Kidney epithelial cell (primary cell): ENCODE measurements at places on chromosomes 6 and 20. TPM values are rescaled to one million over a fixed set of nuclear protein-coding genes. Genes with fewer than 3 reads are reported as not detected.

DNA sequence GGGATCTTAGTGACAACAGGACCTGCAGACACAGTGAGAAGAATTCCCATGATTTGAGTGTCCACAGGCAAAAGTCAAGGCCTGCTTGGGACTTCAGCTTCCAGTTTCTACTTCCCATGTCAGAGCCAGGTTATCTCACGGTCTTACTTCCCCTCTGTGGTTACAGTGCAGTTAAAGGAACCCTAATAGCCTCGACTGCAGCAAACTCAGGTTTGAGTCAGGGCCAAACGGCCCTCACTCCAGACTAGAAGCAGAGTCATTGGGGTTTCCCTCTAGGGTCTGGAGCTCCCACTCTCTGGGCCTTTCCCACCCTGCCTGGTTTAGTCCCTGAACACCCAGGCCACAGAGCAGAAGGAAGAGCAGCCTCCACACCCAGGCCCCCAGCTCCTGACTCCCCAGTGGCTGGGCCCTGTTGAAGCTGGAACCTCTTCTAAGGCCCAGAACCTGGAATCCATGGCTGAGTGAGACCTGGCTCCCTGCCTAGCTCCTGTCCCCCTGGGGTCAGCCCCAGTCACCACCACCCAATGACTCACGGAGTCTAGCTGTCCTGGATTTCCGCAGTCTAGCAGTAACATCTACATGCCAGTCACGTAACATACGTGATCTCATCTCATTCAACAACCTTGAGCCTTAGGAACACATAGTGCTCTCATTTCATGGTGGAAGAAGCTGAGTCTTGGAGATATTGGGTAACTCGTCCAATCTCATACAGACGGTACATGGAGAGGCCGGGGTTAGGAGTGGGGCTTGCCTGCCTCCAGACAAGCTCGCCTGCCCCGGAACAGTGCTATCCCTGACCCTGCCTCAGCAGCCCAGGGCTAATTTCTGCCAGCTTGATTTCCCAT lies 9.2 kb upstream of the GHRH start:
- DNase-seq, result no peak

- no peak for DNase-seq
Observed at GRCh38 chr6:80098392-80098791, 8.1 kb upstream of the BCKDHB start.

GRCh38 chr6:76694795-76695194 lies 622.3 kb upstream of the IMPG1 start:
- DNase-seq, result no peak

Gene PREX1
- 3.1 and 3.5 TPM in 2 replicates for total RNA-seq

DNA sequence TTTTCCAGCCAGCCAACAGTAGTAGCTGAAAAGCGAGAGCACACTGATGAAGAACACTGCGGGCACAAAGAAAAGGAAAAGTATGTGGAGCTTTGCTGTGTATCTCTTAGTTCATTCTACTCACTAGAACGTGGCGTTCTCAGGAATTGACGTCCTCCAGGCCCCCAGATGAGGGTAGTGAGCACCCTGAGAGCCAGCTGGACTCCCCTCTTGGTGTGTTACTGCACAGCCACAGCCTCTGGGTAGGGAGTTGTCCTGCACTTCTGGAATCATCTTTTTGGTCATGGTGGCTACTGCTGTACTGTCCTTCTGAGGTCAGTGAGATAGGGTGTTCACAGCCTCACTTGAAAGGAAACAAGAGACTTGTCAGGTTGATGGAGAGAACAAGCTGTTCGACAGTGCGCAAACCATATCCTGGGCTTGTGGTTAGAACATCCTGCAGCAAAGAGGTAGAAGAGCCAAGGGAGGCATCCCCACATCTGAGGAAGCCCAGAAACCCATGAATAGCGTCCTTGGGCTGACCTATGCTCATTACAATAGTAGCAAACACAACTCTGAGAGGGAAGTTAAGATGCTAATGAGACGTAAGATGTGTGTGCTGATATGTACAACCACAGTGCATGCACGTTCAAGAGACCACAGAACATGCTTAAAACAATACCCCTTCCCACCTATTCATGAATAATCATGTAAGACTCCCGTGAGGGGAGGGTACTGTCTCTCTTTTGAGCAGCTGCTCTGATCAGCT lies 14.6 kb upstream of the HLA-F start:
- no peak for DNase-seq

- no peak for DNase-seq
Observed at GRCh38 chr6:51585264-51585663, 502.1 kb downstream of the PKHD1 start.

GRCh38 chr6:106173124-106173879 lies 87.2 kb downstream of the PRDM1 start:
- DNase-seq, result no peak

Gene SIRPD
- not detected in 2 replicates for total RNA-seq

Gene PLN
- not detected in 2 replicates for total RNA-seq

DNA sequence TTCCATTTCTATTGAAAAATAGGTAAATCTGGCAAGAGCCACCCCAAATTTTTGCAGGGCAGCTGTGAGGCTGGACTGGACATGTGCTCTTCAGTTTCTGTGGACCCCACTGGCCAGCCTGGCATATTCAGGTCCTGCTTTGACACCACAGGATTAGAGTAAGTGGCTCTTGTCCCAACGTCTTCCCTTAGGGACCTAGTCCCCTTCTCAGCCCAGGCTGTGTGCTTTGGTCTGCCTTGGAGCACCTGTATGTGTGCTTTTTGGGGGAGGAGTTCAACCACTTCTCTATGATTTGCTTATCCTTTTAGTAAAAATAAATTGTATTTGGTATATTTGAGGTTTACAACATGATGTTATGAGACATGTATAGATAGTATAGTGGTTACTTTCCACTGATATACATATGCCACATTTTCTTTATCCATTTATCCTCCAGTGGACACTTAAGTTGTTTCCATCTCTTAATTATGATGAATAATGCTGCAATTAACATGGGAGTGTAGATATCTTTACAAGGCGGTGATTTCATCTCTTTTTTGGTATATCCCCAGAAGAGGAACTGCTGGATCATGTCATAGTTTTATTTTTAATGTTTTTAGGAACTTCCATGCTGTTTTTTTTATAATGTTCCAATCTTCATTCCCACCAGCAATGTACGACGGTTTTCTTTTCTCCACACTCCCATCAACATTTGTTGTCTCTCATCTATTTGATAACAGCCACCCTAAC lies 167.8 kb upstream of the UST start:
- no peak for DNase-seq

DNA sequence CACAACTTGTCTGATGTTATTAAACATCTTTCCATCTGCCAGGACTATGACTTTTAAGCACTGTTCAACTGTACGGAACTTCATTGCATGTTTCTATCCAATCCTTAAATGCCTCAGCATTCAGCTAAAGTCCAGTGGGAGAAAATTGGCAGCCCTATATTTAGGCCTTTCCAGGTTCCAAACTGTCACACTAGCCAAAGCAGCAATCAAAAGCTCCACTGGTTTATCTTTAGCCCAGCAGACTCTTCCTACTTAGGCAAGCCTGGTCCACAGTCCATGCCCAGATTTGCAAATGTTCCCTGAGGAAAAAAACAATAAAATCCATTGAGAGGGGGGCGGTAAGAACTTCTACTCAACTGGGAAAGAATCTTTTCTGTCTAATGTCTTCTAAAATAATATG lies 349.1 kb upstream of the GJE1 start:
- DNase-seq, result no peak

DNA sequence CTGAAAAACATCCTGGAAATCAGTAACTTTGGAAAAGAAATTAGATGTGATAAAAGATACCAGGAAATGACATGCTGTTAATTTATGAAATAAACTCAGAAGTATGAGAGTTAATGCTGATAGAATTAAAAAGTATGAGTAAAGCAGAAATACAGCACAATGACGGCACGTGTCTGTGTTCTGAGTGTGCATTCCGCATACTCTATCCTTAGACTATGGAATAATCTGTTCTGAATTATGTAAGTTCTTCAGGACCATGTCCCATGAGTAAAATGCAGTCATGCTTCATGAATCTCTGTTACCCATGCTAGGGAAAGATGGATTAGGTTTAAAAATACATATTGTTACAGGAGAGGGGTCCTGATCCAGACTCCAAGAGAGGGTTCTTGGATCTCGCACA lies 21.7 kb downstream of the HECA start:
- no peak for DNase-seq
